ENCODE measurements at places on chromosomes 5 and 9. TPM values are rescaled to one million over a fixed set of nuclear protein-coding genes. Genes with fewer than 3 reads are reported as not detected.

PCDHB2 gene
- total RNA-seq, result 2.3 TPM

GRCh38 chr9:13603921-13604320 lies 324.4 kb upstream of the MPDZ start:
- DNase-seq, result no peak

IL33 gene
- 69.7 TPM for total RNA-seq

GRCh38 chr5:31605920-31606319 lies 33.0 kb upstream of the PDZD2 start:
- DNase-seq, result no peak

GRCh38 chr9:112921549-112921948 lies 30.9 kb upstream of the SLC46A2 start:
- no peak for DNase-seq

- DNase-seq, result no peak
Observed at GRCh38 chr9:4892501-4893194, 92.4 kb upstream of the JAK2 start.

DNA sequence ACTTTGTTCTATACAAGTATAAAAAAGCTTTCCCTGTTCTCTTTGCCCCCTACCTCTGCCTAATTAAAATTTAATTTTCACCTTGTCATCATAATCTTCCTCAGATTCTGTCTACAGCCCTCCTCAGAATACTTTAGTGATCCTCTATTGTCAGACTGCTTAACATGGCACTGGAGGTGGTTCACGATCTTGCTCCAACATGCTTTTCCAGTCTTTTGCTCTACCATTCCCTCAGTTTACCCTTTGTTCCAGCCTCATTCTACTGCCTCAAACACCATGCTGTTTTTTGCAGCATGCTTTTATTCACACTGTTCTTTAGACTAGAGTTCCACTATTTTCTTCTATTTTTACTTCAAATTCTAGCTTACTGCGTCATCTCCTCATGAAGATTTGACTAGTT lies 10.4 kb downstream of the ALDH1A1 start:
- no peak for DNase-seq

FASTKD3 gene
- total RNA-seq, result 7.3 TPM

IL4 gene
- total RNA-seq, result not detected

DNA sequence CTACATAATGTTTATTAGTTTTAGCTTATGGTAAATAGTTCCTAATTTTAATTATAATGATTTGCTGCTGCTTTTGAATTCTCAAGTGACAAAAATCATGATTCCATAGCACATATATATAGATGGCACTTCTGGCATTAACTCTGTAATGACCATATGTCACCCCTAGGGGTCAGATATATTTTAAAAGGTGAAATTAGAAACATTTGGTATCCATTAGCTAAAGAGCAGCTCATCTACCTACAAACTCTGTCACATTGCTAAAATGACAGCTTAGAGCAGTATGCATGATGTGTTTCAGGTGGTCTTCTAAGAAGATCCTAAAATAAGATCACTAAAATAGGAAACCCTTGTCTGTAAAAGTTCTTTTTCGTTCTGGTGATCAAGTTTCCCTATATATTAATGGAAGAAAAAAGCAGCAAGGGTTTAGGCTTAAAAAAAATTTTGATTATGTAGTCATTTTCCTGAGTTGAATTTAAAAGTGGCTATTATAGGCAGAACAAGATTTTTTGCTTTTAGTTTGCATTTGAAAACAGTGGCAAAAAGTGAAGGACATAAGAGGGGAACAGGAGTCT lies 157.7 kb upstream of the POU5F2 start:
- no peak for DNase-seq

DNA sequence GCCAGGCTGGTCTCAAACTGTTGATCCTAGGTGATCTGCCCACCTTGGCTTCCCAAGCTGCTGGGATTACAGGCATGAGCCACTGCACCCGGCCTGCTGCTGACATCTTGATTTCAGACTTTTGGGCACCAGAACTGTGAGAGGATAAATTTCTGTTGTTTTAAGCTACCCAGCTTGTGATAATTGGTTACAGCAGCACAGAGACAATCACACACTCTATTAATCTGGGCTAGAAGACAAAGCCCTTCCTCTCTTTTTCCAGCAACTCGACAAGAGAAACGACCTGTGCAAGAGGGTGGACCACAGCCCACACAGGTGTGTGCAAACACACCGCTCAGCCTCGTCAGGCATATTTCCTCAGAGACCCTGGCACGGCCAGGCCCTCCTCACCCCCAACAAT lies 4.5 kb downstream of the ANKRD55 start:
- no peak for DNase-seq

RBM27 gene
- total RNA-seq, result 35.8 TPM

DNA sequence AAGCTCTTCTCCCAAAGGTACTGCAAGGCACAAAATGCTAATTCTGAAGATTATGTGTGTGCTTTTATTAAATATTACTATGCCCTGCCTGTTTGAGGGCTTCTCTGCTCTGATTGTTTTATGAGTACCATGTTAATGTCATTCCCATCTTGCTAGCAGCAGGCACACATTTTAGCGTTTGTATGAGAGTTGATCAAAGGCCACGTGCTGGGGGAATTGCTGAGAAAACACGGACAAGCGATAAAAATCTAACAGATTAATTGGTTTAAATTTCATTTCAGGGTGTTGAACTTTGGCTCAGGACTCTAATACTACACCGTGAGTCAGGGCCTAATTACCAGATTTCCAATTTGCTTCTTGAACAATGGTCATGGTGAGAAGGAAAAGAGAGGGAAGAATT lies 298.4 kb downstream of the EBF1 start:
- no peak for DNase-seq

- DNase-seq, result no peak
Observed at GRCh38 chr5:179607160-179607931, 16.1 kb downstream of the HNRNPH1 start.

DNA sequence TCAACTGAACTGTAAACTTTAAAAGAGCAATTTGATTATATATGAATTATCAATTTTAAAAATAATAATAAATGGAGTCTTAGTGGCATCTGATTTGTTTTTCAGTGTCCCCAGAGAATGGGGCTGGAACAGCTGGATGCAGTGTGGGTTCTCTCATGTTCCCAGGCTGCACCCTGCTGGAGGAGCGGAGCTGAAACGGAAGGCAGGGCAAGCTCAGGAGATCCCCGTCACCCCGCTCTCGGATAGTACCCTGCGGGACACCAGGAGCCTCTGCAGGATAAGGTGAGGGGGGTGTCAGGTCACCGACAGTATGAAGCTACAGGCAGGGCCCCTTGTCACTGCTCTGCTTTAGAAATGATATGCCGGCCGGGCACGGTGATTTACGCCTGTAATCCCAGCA lies 57.3 kb downstream of the S1PR3 start:
- no peak for DNase-seq

DNA sequence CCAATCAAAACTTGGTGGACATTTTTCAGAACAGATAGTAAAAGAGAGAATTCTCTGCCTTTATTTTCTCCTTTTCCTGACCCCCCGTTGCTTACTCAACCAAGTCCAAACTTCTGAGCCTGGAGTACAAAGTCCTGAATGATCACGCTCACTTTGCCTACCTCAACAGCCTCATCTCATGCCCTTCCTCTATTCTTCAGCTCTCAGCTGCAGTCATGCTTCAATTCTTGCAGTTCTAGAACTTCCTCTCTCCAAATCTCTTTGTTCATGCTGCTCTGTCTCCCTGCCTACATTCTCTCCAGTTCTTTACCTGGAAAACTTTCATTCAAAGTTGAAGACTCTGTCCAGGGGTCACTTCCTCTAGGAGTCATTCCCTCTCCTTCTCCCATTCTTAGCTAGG lies 398.5 kb upstream of the SLC24A2 start:
- DNase-seq, result no peak

RABL6 gene
- 86.2 TPM for total RNA-seq

HAVCR1 gene
- total RNA-seq, result 6.9 TPM

DNA sequence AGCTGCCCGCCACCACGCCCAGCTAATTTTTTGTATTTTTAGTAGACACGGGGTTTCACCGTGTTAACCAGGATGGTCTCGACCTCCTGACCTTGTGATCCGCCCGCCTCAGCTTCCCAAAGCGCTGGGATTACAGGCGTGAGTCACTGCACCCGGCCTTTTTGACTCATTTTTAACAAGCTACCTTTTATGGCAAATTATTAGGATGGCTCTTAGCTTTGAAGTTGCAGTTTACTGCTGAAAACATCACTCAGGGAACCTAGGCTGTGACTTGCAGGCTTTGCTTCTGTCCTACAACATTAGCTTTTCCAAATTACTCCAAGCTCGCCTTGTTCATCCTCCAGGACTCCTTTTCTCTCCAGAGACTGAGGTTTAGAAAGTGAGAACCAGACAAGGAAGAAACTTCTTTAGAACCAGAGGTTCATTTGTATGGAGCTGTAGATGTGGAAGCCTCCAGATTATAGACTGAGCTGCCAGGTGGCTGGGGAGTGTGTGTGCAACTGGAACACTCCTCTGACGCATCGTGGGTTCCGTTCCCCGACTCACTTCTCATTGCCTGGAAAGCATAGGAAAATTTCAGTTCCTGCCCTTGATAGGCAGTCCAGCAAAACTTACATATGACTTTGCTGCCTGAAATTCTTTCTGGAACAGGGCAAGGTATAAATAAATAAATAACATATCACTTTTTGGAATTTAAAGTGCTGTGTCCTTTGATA lies 23.8 kb upstream of the SPTAN1 start:
- DNase-seq, result no peak

ADAMTS16 gene
- total RNA-seq, result not detected

DNA sequence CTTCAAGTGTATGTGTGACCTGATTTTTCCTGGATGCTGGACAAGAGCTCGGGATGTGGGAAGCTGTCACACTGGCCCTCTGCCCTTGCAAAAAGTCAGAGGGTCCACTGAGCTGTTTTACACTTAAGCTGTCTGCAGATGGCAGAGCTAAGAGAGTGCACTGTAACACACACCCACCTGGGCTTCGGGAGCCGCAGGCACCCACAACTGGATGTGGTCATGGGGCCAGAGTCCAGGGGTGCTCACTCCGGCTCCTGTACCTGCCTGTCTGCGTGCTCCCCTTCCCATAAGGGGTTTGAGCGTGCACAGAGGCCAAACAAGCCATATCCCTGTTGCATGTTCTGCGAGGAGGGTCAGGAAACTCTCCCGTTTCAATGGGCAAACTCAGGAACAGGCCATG lies 82.5 kb downstream of the LRRC70 start:
- DNase-seq, result no peak

DNA sequence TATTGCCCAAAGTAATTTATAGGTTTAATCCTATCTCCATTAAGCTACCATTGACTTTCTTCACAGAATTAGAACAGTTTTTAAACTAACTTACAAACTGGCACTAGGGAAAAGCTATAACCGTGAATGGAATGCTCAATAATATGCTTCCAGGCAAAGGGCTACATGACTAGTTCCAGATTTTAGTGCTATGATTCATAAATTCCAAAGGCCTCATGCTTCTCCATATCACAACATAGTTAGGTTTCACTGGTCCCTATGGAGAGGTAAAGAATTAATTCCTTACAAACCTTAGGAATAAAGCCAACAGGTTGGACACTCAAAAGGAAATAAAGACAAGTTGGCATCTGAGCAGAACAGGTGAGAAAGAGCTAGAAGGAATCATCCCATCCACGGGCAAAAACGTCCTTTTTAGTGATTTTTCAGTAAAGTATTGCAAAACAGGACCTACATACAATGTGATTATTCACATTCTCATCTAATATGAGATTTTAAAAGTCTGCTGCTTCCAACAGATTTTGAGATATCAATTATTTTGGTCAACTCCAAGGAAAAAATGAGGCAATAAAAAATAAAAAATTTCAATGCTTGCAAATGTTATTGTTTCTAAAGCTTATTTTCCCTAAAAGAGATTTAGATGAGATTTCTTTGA lies 97.0 kb upstream of the TARS1 start:
- DNase-seq, result no peak

- DNase-seq, result no peak
Observed at GRCh38 chr5:170232786-170233185, at the start of gene C5orf58. Gene C5orf58, plus strand, starts transcription at chr5:170232985. Its CDS starts 1,992 bp downstream, at chr5:170234977.

GRCh38 chr5:174852143-174852542 lies 127.8 kb downstream of the MSX2 start:
- no peak for DNase-seq

GRCh38 chr5:73298772-73299630 lies 126.0 kb downstream of the TMEM174 start:
- no peak for DNase-seq

- DNase-seq, result no peak
Observed at GRCh38 chr5:141874262-141874964, 3.8 kb downstream of the PCDH1 start.

PCDHGA9 gene
- total RNA-seq, result 12.0 TPM

GKAP1 gene
- 6.2 TPM for total RNA-seq

GRCh38 chr5:5533927-5534326 lies 111.5 kb downstream of the ICE1 start:
- DNase-seq, result no peak

GRCh38 chr5:1386274-1386717 lies 41.4 kb upstream of the CLPTM1L start:
- no peak for DNase-seq

DNA sequence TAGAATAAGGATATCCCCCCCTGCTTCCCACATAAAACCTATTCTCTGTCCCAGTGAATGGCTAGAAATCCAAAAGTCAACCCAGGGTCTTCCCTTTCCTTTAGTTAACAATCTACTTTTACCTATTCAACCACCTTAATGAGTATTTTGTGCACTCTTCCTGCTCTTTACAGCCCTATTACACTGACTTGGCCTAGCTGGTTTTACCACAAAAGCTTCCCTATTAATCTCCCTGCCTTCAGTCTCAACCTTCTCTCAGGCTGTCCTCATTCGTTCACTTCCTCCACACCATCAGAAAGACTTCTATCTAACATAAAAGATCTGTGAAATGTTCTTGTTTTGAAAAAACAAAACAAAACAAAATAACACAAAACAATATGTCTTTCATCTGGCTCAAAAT lies 16.2 kb downstream of the CTNNAL1 start:
- DNase-seq, result no peak

GRCh38 chr5:173781816-173782670 lies 106.1 kb upstream of the CPEB4 start:
- peak; percentile 72 for DNase-seq

SH3RF2 gene
- total RNA-seq, result 16.4 TPM

DNA sequence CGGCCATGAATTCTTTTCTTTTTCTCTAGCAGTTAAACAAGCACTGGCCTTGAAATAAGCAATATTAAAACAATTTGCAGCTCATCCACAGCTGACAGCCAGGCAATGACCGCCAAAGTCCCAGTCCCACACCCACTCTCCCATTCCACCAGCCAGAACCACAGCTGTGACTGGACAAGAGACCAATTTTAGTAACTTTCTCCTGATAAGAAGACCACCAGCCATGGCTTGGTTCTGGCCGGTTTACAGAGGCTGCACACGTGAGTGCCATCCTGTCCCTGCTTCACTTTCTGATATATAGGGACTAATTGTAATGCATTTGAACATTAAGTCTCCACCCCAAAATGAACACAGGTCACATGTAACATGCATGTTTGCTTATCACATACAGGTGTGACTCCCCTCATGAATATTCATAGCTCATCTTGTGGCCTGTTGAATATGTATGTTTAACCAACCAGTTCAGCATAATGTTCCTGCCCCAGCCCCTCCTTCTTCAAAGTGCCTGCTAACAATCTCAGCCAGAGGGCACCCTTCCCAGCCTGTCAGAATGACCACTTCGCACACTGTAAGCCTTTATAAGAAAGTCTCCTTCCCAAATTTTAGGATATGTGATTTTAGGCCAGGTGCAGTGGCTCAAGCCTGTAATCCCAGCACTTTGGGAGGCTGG lies 23.9 kb upstream of the FANCC start:
- no peak for DNase-seq

NME5 gene
- total RNA-seq, result not detected

PCSK1 gene
- total RNA-seq, result 3.2 TPM

ITGA1 gene
- 125 TPM for total RNA-seq
